ENCODE measurements at places on chromosomes 1 and 21. TPM values are rescaled to one million over a fixed set of nuclear protein-coding genes. Genes with fewer than 3 reads are reported as not detected.

- H3K4me1 ChIP-seq = peaks cover 5% of the 10 kb centered on the region
- H3K27ac ChIP-seq = no peak overlapping the region
- no peaks in the 10 kb centered on the region for H3K27me3 ChIP-seq
Measured at GRCh38 chr1:75542818-75543570, 67.9 kb downstream of the SLC44A5 start.

GRCh38 chr1:238257018-238257621 is 366.4 kb upstream of the ZP4 start:
- DNase-seq = no peak
- H3K36me3 ChIP-seq = no peaks in the 10 kb centered on the region
- H3K27me3 ChIP-seq = no peaks in the 10 kb centered on the region
- H3K27ac ChIP-seq = no peak overlapping the region
- H3K4me1 ChIP-seq = no peaks in the 10 kb centered on the region
- no peak overlapping the region for H3K4me3 ChIP-seq

Gene SRP9
- 48.5 TPM for total RNA-seq

GRCh38 chr1:243827206-243827605 is 22.8 kb downstream of the AKT3 start:
- no peak overlapping the region for H3K4me3 ChIP-seq
- DNase-seq = no peak
- H3K27ac ChIP-seq = no peak overlapping the region
- no peaks in the 10 kb centered on the region for H3K4me1 ChIP-seq

Gene TFAP2E
- not detected for total RNA-seq

Gene MXRA8
- total RNA-seq = 23.3 TPM

DNA sequence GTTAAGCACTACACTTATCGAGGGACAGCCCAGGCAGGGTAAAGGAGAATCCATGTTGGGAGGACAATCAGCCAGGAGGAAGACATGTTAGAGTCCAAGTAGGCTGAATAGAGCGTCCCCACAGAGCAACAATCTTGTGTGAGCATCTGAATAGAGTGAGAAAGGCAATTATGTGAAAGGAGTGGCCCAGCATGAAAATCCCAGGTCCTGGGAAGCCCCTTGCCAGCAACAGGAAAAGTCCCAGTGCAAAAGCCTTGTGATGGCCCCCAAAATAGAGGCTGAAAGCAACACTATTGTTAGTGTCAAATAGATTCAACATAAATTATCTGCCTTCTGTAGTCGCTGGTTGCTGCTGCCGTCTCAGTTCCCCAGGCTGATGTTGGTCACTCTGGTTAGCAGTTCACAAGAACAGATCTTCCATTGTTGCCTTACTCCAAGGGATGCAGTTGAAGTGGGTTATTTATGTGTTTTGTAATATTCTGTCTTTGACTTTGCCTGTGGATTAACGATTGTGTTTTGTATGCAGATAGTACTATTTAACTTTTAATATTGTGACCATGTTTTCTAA is 12.1 kb upstream of the ABL2 start:
- no peak overlapping the region for H3K4me3 ChIP-seq
- no peak overlapping the region for H3K27ac ChIP-seq
- no peaks in the 10 kb centered on the region for H3K4me1 ChIP-seq
- no peak for DNase-seq
- no peaks in the 10 kb centered on the region for H3K36me3 ChIP-seq

Gene GTF2B
- 16.9 TPM for total RNA-seq

Gene GPR37L1
- not detected for total RNA-seq

DNA sequence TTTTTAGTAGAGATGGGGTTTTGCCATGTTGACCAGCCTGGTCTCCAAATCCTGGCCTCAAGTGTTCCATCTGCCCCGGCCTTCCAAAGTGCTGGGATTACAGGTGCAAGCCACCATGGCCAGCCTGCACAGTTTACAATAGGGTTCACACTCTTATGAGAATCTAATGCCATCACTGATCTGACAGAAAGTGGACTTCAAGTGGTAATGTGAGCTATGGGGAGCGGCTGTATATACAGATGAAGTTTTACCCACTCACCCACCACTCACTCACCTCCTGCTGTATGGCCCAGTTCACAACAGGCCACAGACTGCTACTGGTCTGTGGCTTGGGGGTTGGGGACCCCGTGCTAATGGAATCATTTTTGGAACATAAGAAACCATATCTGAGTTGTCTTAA is 58.4 kb upstream of the RNPC3 start:
- no peak for DNase-seq
- no peaks in the 10 kb centered on the region for H3K4me1 ChIP-seq
- no peaks in the 10 kb centered on the region for H3K36me3 ChIP-seq
- H3K27ac ChIP-seq = no peak overlapping the region
- no peak overlapping the region for H3K4me3 ChIP-seq

DNA sequence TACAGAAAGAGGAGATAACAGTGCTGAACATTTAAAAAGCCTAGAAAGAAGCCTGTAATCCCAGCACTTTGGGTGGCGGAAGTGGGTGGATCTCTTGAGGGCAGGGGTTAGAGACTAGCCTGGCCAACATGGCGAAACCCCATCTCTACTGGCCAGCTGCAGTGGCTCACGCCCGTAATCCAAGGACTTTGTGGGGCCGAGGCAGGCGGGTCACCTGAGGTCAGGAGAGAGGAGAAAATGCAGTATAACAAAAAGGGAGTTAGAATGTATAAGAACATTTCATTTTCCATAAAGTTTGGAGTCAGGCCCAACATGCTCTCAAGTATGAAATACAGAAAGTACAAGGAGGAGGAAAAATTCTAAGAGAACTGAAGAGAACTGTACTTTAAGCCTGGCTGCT is 134.5 kb downstream of the SMYD3 start:
- no peaks in the 10 kb centered on the region for H3K36me3 ChIP-seq
- no peak overlapping the region for H3K4me3 ChIP-seq
- DNase-seq = no peak
- H3K27me3 ChIP-seq = no peaks in the 10 kb centered on the region

Gene DNMT3L
- total RNA-seq = not detected

DNA sequence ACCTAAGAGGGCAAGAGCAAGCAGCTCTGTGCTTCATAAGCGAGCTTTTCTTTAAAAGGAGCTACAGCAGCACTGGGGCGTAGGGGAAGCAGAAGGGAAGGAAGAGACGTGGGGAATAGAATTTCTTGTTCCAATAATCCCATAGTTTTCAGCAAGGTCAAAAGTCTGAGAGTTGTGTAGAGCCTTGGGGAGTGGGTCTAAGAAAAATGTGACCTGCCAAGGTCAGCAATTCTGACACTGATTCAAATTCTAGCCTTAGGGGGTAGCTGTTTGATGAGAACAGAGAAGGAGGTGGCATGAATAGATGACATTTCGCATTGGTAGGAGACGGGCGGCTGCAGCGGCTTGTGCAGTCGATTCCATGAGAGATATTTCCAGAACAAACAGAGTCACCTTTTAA is 22.4 kb downstream of the PRRX1 start:
- H3K4me1 ChIP-seq = no peaks in the 10 kb centered on the region
- no peaks in the 10 kb centered on the region for H3K27me3 ChIP-seq
- H3K27ac ChIP-seq = no peak overlapping the region
- H3K36me3 ChIP-seq = no peaks in the 10 kb centered on the region
- no peak for DNase-seq

- H3K27ac ChIP-seq = no peak overlapping the region
- no peaks in the 10 kb centered on the region for H3K36me3 ChIP-seq
- no peak for DNase-seq
- H3K4me3 ChIP-seq = no peak overlapping the region
Measured at GRCh38 chr1:18673976-18674375, 43.3 kb downstream of the PAX7 start.

DNA sequence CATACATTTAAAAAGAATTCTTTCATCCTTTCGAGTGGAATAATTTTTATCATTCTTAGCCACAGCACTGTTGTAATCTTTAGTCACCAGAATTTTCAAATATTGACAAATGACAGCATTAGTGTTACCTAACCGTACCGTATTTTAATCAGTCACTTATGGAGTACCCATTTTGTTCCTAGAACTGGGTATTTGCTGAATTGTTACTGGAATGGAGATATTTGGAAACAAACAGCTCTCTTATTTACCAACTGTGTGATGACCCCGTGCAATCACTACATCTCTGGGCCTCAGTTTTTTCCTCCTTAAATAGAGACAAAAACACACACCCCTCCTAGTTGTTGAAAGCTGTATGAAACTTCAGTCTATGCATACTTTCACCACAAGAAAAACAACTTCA is 7.9 kb upstream of the XCL2 start:
- H3K4me3 ChIP-seq = no peak overlapping the region
- no peaks in the 10 kb centered on the region for H3K36me3 ChIP-seq
- H3K4me1 ChIP-seq = peaks cover 18% of the 10 kb centered on the region

DNA sequence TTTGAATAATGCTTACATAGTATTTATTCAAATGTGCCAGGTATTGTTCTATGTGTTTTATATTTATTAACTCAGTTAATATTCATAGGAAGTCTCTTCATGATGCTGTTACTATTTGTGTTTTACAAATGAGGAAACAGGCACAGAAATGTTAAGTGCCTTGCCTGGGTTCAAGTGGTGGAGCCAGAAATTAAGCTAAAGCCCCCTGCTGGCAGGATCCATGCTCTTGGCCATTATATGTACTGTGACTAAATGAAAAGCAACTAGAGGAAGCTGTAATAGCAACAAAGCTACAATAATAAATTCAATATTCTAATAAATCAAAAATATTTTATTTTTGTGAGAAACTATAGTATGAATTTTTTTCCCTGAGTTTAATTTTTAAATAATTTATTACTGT is 30.0 kb downstream of the IARS2 start:
- H3K27ac ChIP-seq = no peak overlapping the region
- H3K36me3 ChIP-seq = peaks cover 9% of the 10 kb centered on the region
- peaks cover 3% of the 10 kb centered on the region for H3K4me1 ChIP-seq
- no peaks in the 10 kb centered on the region for H3K27me3 ChIP-seq

DNA sequence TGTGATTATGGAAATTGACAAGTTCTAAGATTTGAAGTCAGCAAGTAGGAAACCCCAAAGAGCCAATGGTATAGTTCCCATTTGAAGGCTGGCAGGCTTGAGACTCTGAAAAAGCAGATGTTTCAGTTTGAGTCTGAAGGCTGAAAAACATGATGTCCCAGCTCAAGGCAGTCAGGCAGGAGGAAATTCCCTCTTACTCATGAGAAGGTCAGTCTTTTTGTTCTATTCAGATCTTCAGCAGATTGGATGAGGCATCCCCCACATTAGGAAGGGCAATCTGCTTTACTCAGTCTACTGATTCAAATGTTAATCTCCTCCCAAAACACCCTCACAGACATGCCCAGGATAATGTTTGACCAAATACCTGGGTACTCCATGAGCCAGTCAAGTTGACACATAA is 372.5 kb upstream of the ST6GALNAC5 start:
- no peak for DNase-seq
- no peaks in the 10 kb centered on the region for H3K36me3 ChIP-seq
- no peak overlapping the region for H3K4me3 ChIP-seq
- no peaks in the 10 kb centered on the region for H3K4me1 ChIP-seq

GRCh38 chr1:184188037-184188436 is 136.5 kb downstream of the TSEN15 start:
- no peak overlapping the region for H3K4me3 ChIP-seq
- no peaks in the 10 kb centered on the region for H3K27me3 ChIP-seq
- DNase-seq = no peak
- H3K27ac ChIP-seq = no peak overlapping the region
- H3K4me1 ChIP-seq = no peaks in the 10 kb centered on the region

Gene TFF3
- total RNA-seq = 16.3 TPM

Gene CFHR2
- not detected for total RNA-seq

DNA sequence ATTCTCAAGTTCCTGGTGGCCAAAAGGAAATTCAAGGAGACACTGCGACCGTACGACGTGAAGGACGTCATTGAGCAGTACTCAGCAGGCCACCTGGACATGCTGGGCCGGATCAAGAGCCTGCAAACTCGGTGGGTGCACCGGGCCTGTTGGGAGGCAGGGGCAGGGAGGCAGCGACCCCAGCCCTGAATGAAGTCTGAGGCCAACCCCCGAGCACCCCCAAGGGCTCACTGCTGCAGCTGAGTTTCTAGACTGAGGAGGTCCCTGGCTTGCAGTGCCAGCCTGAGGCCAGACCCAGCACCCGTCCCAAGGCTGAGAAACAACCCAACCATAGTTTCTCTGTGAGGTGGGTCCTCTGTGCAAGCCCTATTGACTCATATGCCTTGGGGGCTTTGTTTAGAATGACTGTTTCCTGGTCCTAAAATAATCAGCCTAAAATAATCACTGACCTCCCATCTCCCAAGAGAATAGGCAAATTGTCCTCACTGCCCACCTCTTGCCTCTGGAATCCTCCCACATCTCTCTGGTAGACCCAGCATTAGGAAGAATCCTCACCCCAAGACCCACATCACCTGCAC is 27.1 kb downstream of the CITED4 start:
- no peak overlapping the region for H3K4me3 ChIP-seq
- no peaks in the 10 kb centered on the region for H3K4me1 ChIP-seq
- no peaks in the 10 kb centered on the region for H3K27me3 ChIP-seq
- H3K27ac ChIP-seq = no peak overlapping the region

DNA sequence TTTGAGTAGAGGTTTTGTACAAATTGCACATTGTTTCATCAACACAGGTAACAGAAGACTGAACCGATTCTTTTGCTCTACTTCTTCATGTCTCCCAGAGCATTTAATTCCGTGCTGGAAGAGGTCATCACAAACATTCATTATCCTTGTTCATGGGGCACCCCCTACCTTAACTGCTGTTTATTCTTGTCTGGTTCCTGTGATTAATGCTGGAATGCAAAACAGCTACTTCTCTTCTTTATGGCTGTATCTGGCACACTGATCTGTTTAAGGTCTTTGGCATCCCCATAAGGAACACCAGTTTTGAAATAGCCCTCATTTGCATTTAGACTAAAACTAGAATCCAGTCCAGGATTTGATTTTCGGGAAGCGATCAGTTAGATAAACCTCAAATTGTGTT is 42.2 kb downstream of the NTNG1 start:
- H3K27ac ChIP-seq = no peak overlapping the region
- no peak for DNase-seq
- no peaks in the 10 kb centered on the region for H3K4me1 ChIP-seq
- no peaks in the 10 kb centered on the region for H3K27me3 ChIP-seq
- H3K4me3 ChIP-seq = no peak overlapping the region

DNA sequence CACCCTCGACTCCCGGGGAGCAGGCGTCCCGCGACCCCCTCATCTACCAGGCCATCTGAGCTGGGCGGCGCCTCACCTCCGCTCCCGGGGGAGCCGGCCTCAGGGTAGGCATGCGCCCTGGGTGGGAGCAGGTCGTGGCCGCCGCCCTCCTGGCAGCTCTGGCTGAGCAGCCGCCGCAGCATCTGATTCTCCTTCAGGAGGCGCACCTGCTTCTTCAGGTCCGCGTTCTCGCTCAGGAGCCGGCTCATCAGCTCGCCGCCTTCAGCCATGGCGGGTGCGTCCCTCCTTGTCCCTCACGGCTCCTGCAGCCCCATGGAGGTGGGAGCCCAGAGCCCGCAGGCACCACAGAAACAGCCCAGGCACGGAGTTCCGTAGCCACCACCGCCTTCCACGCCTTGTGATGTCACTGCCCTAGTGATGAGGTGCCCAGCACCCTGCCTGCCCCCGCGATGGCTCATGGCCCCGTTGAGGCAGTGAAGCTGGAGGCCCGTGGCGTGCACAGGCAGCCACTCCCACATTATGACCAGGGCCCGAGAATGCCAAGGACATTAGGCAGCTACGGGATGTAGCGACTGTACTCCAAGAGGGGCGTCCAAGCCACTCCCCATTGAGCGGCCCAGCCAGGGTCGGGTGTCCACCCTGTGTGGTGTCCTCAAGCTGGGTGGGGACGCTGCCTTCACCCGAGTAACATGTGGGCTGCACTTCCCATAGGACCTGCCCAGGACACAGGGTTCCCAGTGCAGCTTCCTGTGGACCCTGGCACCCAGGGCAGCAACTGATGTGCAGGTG is 1.5 kb downstream of the SPATC1L start:
- H3K36me3 ChIP-seq = no peaks in the 10 kb centered on the region
- H3K27ac ChIP-seq = no peak overlapping the region
- no peak overlapping the region for H3K4me3 ChIP-seq
- no peak for DNase-seq
- no peaks in the 10 kb centered on the region for H3K27me3 ChIP-seq
